Stimulated activated CD4-positive, alpha-beta T cell treated with anti-CD3 and anti-CD28 coated beads, Interleukin-1b, Interleukin-23, amount 100 ng/mL, for 24 hours (primary cell): ENCODE measurements at places on chromosomes 2 and 18.

GRCh38 chr2:183010112-183010511, 28.1 kb downstream of the NCKAP1 start:
- DNase-seq, result no peak

- DNase-seq, result no peak
These were observed 196.6 kb upstream of the COPS8 start for GRCh38 chr2:236888794-236889780.

DNA sequence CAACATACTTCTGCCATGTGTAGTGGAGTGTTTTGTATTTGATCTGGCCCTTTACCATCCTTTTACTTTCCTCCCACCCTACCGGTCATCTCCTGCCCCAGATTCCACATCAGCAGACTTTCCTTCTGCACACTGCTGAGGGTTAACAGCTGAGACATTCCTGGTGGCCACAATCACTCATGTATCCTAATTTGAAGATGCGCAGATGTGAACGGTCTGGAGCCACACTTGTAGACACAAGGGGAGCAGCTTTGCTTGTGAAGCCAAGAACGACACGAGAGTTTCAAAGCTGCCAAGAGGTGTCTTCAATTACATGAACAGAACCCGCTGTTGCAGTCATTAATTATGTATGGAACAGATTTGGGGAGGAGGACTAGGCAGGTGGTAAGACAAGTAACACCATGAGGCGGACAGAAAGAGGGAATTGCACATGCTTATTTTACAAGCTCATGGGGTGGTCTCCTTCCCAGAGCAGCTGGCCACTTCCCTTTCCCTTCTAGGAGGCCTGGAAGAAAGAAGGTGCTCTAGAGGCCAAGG, 260.7 kb upstream of the KLHL29 start:
- no peak for DNase-seq

GRCh38 chr2:88521445-88522073, 69.1 kb upstream of the FOXI3 start:
- no peak for DNase-seq

DNA sequence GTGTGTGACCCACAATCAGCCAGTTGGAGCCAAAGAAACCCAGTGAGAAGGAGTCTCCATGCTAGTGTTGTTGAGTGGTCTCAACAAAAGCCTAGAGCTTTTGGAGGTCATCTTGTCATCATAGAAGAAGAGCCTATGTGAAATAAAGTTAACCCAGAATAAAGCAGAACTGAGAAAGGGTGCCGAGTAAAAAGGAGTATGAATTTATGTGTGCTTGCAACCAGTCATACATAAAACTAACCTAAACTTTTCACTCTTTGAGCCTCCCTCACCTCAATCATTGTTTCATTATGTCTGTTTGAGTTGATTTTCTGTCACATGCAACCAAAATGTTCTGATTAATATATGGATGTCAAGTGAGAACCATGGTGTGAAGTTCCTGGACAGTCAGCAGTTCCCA, 599.3 kb upstream of the ZEB2 start:
- no peak for DNase-seq

GRCh38 chr2:74834792-74835755, 1.1 kb downstream of the HK2 start:
- DNase-seq, result peak; percentile 48

- DNase-seq, result no peak
These were observed 480.8 kb upstream of the KLHL29 start for GRCh38 chr2:22904126-22904684.

- DNase-seq, result no peak
These were observed 34.7 kb upstream of the IL1RL1 start for GRCh38 chr2:102276549-102277201.

DNA sequence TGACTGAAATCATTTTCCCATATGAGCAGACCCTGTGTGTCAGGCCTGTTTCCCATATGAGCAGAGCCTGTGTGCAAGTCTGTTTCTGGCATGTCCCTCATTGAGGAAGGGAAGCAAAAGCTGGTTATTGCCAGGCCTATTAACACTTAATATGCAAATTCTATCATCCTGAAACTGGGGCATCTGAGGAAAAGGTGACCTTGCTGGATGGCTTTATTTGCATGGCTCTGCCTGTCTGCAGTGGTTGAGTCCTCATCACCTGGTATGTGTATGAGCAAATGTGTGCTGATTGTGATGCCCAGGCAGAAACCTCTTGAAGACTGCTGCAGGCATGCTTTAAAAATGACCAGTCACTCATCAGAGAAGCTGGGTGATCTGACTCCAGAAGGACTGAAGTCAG, 31.2 kb downstream of the EIF4E2 start:
- DNase-seq, result no peak

DNA sequence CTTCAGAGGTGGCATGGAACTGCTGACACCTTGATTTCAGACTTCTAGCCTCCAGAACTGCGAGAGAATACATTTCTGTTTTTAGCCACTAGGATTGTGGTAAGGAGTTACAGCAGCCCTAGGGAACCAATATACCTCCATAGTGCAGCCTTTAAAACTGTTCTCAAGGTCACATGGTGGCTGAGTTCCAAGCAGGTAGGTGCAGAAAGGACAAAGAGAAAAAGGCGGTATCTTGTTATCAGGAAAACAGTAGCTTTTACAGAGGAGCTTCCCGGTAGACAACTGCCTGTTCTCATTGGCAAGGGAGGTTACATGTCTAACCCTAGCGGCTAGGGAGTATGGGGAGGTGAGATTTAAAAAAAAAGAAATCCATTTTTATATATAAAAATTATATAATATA, 96.2 kb upstream of the BCL2L11 start:
- DNase-seq, result no peak

DNA sequence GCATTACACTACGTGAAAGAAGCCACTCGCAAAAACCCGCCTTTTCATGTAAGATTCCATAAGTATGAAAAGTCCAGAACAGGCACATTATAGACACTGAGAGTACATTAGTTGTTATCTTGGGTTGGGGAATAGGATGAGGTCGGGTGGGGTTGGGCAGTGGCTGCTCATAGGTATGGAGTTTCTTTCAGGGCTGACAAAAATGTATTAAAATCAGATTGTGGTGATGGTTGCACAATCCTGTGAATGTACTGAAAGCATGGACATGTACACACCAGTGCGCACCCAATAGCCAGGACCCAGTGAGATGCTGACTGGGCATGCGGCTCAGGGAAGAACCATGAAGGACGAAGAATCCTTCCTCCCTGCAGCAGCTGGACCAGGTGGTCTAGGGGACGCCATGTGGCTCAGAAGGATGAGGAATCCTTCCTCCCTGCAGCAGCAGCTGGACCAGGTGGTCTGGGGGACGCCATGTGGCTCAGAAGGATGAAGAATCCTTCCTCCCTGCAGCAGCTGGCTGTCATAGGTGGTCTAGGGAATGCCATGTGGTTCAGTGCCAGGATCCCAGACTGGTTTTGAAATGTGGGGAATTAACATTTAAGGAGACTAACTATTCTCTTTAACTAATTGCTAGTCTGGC, 50.1 kb downstream of the MBP start:
- DNase-seq, result no peak

DNA sequence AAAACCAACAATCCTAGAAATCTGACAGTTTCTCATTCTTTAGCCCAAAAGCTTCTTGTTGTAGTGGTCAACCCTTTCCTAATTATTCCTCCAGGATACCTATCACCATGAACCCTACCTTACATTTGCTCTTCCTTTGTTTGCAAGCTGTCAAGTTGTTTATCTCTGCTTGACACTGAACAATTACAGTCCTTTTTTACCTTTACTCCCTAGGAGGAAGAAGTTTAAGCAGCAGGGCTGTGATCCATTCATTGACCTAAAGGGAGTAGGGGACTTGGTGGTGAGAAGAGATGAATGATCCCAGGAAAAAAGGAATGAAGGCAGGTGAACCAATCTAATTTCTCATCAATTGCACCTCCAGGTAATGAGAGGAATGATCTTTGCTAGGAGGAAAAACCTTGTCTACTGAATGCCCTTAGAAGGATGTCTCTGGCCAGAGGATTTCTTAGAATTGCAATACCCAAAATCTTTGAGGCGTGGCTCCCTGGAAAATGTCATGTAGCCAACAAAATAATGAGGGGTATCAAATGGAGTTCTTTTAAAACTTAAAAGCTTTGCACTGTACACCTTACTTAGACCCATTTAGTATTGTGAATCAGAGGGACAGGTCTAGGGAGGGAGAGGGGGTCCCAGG, 47.7 kb downstream of the MREG start:
- DNase-seq, result no peak

DNA sequence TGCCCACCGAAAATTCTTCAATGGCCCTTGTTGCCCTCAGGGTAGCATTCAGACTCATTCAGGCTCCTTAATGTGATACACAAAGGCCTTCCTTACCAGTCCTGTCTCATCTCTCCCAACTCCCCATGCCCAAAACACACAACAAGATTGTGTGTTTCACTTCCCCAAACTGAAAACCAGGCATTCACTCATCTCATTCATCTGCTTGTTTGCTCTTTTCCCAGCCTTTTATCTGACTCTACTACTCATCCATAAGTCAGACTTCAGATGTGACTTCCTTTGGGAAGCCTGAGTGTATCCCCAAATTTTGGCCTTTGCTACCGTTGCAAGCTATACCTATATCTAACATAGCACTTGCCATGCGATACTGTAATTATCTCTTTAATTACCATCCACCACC, 9.7 kb upstream of the SLC39A10 start:
- DNase-seq, result no peak

DNA sequence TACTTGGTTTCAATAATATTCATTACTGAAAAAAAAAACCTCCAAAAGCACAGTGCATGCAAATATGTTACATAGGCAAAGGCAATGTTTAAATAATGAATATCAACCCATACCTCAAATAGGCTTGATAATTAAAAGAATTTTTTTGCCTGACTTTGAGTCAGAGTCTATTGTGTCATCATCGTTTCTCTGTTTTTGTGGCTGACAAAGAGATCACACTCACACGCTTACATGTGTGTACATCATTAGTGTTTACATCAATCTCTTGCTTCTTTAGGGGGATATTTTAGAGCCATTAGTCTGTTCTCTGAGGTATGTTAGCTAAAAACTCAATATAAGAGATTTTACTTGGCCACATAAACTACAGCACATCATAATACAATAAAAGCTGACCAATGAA, 150.3 kb upstream of the MMADHC start:
- no peak for DNase-seq

DNA sequence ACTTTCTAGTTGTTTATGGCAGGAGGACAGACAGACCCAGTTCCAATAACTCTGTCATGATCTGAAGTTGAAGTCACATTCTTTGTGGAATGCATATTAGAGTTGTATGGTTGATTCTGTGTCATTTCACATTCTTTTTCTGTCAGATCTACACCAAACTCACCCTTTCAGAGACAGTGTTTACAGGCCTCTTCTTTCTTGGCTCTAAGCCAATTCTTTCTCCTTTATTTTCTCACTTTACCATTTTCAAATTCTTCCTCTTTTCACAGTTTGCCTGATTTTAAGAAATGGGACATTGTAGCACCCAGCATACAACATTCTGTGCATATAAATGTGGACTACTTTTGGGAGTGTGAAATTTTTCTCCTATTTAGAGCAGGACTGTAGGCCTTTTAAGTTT, 103.7 kb downstream of the CCDC85A start:
- no peak for DNase-seq

- no peak for DNase-seq
These were observed 47.7 kb downstream of the HIBCH start for GRCh38 chr2:190271783-190272456.

- DNase-seq, result no peak
These were observed 115.3 kb upstream of the TANK start for GRCh38 chr2:161044921-161045320.
